ENCODE measurements at places on chromosomes 12 and 14.
A peak's percentile ranks its signal among the peaks of the same experiment; 100 is the strongest.

DNA sequence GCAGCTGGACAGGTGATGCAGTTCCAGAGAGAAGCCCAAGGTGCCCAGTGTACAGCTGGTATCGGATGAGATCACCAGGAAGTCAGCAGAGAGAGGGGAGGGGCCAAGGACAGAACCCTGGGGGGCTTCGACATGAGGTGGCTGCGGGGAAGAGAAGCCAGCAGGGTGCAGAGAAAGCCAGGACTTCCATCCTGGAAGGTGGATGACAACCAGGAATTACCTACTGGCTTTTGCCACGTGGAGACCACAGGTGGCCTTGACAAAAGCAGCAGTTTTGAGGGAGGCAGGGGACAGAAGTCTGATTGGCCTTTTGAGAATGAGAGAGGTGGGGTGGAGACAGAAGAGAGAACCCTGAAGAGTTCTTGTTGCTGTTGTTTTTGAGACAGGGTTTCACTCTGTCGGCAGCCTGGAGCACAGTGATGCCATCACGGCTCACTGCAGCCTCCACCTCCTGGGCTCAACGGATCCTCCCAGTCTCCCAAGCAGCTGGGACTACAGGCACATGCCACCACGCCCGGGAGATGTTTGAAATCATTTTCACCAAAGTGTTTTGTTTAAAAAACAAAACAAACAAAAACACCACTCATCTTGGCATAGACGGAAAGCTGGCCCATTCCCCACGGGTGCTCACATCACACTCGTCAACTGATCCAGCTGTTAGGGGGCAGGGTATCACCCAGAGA is 35.2 kb downstream of the CDC42BPB start:
- DNase-seq: no peak

DNA sequence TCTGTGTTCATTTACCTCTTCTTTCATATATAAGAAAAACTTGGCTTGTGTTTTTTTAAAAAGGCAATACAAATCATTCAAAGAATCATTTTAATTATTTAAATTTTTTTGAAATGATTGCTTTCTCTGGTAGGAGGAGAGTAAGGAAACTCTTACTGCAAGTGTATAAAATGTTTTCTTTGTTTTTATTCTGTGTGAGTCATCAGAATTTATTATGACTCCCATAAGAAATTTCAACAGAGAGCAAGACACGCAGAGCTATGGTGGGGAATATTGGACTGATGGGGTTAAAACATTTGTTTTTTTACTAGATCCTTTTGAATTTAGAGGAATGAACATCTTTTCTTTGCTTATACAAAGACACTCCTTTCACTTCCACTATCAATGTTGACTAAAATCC is 119.1 kb upstream of the ATXN7L3B start:
- DNase-seq: no peak

GRCh38 chr12:54940727-54941315 is 43.7 kb downstream of the TESPA1 start:
- DNase-seq: no peak

GRCh38 chr12:42588524-42589464 is 752 bp downstream of the PRICKLE1 start:
- DNase-seq: no peak

DNA sequence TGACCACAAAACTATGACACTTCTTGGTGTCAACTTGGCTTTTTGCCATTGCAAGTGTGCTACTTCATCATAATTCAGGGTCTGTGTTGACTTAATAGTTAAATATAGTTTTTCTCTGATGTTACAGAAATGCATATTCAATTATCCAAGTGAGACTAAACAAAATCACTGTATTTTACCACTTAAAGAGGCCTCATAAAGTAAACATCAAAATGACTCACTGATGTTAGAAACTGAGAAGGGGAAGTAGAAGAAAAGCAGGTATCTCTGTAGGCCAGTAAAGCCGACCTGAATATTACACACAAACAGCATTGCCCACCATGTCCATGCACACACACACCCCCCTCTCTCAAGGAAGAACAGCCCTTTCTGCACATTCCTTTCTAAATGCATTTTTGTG is 55.4 kb downstream of the RPAP3 start:
- DNase-seq: no peak

DNA sequence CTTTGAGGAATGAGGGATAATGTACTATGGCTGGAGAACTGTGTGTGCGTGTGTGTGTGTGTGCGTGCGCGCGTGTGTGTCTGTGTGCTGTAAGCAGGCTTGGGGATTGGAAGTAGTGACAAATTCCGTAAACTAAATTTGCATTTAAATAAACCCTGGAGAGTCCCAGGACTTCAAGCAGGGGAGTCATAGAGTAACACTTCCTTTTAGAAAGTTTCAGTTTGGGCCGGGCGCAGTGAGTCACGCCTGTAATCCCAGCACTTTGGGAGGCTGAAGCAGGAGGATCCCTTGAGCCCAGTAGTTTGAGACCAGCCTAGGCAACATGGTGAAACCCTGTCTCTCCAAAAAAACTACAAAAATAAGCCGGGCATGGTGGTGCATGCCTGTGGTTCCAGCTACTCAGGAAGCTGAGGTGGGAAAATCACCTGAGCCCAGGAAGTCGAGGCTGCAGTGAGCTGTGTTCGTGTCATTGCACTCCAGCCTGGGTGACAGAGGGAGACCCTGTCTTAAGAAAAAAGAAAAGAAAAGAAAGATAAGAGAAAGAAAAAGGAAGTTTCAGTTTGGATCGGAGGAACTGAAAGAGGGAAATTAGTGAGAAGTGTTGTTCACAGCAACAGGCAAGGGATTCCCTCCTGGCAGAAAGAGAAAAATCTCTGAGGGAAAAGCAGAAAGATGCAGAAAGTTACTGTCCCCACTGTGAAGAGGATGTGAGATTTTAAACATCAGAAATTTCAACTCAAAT is 222.7 kb upstream of the SOX5 start:
- no peak for DNase-seq

GRCh38 chr12:59240048-59240447 is 319.7 kb upstream of the LRIG3 start:
- no peak for DNase-seq

- DNase-seq: peak; percentile 99
These were observed 5.6 kb downstream of the TNFRSF1A start for GRCh38 chr12:6336079-6336888.

GRCh38 chr14:69880044-69880487 is 850 bp downstream of the SMOC1 start:
- no peak for DNase-seq

DNA sequence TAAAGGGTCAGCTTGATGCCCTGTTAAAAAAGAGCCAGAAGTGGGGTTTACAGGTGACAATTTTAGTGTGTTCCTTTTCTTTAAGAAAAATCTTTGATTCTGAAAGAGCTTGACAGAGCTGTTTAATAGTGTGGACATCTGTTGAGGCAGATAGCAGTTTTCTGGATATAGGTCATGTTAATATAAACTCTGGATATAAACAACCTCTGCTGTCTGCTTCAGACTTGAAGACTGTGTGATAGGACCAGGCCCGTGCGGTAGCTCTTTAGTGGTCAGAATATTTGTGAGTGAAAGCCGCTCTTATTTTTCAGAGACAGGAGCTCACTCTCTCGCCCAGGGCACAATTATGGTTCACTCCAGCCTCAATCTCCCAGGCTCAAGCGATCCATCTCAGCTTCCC is 439.9 kb upstream of the RGS6 start:
- no peak for DNase-seq

DNA sequence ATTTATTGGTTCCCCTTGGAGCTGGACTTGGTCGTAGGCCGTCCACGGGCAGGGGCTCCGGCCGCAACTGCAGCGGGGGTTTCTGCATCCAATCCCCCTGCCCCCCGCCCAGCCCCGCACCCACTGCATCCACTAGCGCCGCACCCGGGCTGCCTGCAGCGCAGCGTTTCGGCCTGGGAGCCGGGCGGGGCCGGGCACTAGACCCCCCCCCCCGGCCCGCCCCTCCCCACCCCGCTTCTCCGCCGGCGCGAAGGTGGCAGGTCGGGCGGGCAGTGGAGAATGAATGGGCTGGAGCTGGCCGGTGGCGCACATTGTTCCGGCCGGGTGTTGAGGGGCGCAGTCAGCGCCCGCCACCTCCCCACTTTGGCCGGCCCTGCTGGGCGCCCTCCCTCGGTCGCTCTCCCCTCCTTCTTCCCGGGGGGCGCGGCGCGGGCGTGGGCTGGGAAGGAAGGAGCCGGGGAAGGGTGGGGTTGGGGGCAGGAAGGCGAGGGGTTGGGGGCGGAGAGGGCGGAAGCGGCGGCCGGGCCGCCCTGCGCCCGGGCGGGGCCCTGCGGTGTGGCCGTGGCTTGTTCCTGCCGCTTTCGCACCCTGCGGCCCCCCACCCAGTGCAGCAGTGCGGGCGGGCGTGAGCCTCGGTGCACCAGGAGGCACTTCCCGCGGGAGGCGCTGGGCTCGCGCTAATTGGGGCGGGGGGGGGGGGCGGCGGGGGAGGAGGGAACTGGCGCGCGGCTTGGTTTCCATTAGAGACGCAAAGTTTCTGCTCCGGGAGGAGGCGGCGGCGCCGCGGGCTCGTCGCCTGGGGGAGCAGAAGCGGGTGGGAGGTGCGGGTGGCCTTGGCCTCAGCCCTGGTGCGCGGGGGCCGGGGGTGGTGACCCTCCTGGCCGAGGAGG is 841 bp downstream of the CALM1 start:
- DNase-seq: peak; percentile 70

DNA sequence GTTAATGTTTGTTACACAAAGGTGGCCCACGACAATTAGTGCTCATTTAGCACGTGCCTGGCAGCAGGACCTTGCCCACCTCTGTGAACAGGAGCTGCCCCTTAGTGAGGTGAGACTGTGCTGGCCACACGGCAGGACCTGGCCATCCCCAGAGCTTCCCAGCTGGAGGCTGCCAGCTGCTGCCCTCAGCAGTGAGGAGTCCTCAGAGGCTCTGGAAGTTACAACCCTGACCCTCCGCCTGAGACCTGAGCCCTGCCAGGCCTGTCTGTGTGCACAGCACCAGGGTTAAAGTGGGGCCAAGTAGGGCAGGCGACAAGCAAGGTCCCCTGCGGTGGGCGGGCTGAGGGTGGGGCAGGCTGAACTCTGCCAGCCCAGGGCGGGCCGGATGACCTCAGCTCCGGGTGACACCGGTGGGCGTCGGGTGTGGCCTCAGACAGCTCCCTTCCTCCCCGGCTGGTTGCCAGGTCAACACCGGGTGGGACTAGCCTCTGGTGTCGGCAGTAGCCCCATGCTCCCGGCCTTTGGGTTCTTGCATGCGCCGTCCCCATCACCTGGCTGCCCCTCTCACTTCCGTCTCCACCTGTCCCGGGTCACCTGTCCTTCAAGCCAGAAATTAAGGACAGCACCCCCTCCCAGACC is 9.2 kb upstream of the LBHD2 start:
- DNase-seq: no peak

DNA sequence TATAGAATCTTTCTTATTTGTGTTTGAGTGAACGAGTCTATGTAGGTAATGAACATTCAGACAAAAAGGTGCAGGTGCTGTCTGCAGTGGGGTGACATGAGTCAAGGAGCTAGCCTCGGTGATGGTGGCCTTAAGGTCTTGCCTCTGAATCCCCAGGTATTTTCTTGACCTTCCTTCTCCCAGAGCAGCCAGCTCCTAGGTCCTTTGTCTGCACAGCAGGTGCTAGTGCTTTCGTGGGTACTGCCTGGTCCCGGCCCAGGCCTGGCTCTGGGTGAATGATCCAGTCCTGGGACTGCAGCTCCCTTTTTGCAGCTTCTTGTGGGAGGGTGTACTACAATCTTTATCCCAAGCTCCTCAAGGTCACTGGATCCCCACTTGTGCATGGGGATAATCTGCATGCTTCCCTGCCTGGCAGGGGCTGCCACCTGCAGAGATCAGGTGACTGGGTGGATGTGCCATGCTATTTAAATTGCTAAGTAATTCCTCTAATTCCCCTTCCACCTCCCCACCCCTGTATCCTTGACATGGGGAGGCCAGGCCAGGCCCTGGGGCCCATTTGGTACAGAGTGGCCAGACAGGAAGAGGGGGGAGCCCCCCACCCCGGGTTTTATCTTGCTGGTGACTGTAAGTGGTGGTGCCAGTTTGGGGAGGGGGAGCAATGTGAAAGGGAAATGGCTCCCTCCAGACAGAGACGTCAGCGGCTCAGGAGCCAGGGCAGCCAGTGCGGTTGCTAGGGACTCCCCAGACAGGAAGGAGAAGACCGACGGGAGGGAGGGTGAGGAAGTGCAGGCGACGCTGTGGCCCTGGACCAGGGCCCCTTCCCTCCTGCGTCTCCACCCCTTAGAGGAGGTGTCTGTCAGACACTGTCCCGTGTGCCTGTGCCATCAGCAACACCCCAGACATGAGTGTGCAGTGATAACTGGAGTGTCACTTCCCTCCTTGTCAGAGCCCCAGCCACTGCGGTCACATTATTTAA is 6.7 kb downstream of the VASH1 start:
- no peak for DNase-seq

DNA sequence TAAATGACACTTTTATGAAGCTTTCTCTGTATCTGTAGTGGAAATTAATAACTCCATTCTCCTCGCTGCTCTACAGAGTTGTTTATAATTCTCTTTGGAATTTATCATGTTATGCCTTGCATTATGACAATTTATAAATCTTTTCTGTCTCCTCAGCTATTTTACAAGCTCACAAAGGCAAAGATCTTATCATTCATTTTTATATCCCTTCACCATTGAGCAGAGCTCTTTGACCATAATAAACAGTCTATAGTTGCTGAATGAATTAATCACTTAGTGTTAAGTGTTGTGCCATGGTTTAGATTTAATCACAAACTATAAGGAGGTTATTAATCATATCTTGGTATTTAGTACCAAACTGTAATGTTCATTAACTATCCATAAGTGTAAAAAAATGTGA is 126.4 kb downstream of the NAV3 start:
- no peak for DNase-seq

- no peak for DNase-seq
These were observed 7.4 kb downstream of the INF2 start for GRCh38 chr14:104696671-104697316.

GRCh38 chr12:111823891-111824290 is 18.1 kb upstream of the MAPKAPK5 start:
- DNase-seq: no peak

GRCh38 chr12:79677672-79678071 is 13.1 kb downstream of the PAWR start:
- no peak for DNase-seq

Data from RKO (cell line).